ENCODE measurements at places on chromosomes 1 and 21.

DNA sequence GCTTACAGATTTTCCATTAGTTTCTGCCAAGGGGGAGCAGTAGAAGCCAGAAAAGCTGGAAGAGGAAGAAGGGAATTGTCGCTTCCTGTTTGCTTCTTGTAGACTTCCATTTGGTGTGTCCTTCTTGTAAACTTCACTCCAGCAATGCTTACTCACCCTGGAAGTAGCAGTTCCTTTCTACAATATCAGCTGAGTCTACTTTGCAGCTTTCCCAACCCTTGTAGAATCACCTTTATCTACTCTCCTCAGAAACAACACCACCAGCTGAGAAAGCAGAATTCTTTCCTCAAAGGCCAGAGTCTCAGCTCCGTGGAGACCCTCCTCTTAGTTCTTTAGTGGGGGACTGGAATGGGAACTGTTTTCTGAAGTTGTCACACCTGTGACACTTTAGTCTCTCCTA is 1136.7 kb upstream of the TMPRSS15 start:
- no peak for DNase-seq

DNA sequence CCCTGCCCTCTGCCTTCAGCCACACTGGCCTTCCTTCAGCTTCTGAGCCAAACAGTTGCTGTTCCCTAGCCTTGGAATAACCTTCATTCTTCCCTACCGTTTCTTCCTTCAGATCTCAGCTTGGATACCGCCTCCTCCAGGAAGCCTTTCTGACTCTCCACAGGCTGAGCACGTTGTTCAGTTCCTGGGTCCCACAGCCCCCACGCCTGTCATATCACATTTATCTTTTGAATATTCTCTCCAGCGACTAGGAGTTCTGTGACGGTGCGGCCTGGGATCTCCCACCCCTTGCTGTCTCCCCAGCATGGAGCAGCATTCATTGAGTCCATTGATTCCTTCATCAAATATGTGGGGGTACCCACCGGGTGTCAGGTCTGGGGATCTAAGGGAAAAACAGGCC is 39.2 kb downstream of the EPHA2 start:
- no peak for DNase-seq

DNA sequence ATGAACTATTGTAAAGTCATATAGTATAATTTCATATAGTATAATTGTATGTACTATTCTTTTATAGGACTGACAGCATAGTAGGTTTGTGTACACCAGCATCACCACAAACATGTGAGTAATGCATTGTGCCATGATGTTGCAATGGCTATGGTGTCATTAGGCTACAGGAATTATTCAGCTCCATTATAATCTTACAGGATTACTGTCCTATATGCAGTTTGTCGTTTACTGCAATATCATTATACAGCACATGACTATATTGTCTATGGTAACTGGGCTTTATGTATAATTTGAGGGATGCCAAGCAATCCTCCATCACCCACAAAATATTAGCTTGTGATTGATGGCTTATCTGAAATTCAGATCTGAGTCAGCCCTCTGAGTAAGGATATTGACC is 54.2 kb upstream of the PBX1 start:
- no peak for DNase-seq

DNA sequence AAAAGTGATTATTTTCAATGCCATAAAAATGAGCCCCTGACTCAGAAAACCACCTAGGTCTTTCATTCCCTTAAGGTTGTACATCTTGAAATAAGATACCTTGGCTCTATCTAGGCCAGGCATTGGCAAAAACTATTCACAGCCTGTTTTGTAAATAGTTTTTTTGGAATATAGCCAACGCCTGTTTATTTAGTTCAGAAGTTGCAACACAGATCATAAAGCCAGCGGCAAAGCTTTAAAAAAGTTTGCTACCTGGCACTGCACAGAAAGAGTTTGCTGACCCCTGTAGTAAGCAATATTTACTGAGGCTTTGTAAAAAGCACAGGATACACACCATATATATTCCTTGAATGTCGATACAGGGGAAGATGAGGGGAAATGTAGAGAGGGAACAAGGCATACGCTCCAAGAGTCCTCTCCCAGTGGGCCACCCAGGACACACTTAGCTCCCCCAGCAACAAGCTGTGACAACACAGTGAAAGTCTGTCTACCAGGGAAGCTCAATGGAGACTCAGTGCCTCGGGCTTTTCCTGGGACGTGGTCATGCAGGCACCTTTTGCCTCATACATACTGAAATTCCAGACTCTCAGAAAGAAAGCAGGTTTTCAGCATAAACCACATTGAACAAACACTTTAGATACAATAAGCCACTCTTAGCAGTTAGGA is 20.5 kb downstream of the TARBP1 start:
- DNase-seq = peak; percentile 54

GRCh38 chr21:28127175-28127785 is 865.4 kb downstream of the LTN1 start:
- no peak for DNase-seq

DNA sequence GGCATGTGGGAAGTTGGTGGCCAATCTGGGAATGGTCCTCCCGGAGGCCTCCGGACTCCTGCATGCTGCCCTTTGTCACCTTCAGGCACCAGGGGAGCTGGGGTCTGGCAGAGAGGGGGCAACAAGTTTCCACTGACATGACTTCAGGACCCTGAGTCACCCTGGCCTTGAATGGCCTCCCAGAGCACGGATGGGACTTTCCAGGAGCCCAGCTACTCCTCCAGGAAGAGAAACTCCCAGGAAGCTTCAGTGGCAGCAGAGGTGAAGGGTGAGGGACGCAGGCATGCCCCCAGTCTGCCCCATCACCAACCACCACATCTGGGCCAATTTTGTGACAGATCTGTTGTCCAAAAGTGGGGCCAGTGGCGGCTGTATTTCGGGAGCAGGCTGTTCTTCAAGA is 55.9 kb upstream of the WASF2 start:
- DNase-seq = no peak

DNA sequence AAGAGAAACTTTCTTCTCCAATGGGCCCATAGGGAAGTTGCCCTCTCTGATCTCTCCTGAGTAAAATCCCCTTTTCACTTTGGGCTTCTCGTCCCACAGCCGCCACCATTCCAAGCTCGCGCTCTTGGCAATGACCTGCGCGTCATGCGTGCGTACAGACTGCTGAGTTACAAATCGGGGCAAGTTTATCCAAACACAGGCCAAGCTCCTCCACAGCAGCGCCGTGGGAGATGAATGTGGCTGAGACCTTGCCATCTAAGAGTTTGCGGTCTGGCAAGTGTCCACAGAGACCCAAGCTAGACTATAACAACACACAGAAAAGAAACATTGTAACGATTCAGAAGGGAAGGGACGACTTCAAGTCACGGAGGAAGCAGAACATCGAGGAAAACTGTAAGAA is 116.3 kb upstream of the SOD1 start:
- peak; percentile 30 for DNase-seq

GRCh38 chr1:46466477-46467182 is 23.0 kb upstream of the DMBX1 start:
- DNase-seq = no peak

GRCh38 chr1:64502931-64503330 is 33.0 kb downstream of the CACHD1 start:
- no peak for DNase-seq

DNA sequence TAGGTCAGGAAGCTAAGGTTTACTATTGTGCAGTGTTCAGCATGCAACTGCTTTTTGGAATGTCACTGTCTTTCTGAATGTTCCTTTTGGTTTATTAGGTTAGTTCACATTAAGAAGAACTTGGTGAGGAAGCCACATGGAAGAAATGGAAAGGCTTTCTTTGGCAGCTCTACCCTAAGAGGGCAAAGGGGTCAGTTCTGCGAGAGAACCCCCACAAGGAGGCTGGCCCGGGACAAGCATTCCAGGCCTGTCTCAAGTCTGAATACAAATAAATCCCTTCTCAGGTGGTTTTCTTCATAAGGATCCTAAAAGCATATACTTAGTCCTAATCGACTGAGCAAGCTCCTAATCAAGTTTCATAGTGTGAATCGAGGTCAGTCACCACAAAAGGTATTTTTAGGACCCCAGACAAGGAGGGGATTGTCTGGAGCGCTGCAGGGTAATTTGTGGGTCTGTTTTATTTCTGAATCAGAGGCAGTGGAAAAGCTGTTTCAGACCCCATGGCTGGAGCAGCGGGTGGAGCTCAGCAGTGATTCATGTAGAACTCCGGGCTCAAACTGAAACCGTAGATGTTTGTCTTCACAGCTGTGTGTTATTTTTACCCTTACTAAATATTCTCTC is 63.3 kb downstream of the ERG start:
- no peak for DNase-seq

DNA sequence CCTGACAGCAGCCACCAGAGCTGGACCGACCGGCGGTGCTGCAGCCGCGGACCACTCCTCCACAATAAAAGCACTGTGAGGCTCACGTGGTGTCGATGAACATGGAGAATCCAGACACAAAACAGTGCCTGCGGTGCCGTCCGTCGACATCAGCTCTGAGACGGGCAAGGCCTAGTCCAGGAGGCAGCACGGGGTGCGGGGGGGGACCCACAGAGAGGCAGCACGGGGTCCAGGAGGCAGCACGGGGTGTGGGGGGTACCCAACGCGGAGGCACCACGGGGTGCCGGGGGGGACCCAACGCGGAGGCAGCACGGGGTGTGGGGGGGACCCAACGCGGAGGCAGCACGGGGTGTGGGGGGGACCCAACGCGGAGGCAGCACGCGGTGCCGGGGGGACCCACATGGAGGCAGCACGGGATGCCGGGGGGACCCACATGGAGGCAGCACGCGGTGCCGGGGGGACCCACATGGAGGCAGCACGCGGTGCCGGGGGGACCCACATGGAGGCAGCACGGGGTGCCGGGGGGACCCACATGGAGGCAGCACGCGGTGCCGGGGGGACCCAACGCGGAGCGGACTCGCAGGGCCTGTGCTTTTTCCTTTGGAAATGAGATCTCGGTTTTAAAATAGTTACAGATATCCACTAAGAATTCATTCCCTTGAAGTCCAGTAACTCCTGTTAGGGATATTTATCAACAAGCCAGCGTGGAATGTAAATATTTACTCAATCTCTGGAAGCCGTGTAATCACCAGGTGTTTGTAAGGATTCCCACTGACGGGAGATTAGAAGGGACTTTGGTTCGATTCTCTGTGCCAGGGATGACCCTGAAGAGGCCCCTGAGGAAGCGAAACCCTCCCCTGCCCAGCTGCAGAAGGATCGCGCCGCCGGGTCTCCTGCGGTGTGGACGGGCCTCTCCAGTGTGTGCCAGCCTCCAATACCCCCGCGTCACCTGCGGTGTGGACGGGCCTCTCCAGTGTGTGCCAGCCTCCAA is 52.1 kb downstream of the COL6A1 start:
- no peak for DNase-seq

GRCh38 chr1:225378880-225379279 is 49.0 kb downstream of the LBR start:
- peak; percentile 24 for DNase-seq

- no peak for DNase-seq
Observed at GRCh38 chr1:100131623-100132022, 1.1 kb downstream of the SASS6 start.

Data from prostate gland (tissue), 2 donors.